Heart right ventricle (tissue), 16 donors: ENCODE measurements at places on chromosomes 6 and 20. TPM values are rescaled to one million over a fixed set of nuclear protein-coding genes. Genes with fewer than 3 reads are reported as not detected.

- no peak for DNase-seq
- H3K4me3 ChIP-seq = no peak overlapping the region
- H3K27me3 ChIP-seq = no peaks in the 10 kb centered on the region
Observed at GRCh38 chr6:96631248-96631647, 68.3 kb downstream of the FHL5 start.

- no peak overlapping the region for H3K4me3 ChIP-seq
- no peak for DNase-seq
- H3K4me1 ChIP-seq = no peaks in the 10 kb centered on the region
- H3K27ac ChIP-seq = no peak overlapping the region
Observed at GRCh38 chr6:18469536-18469935, 82.4 kb downstream of the RNF144B start.

GRCh38 chr20:18705910-18706309, 107.7 kb upstream of the SCP2D1 start:
- no peak for DNase-seq
- no peaks in the 10 kb centered on the region for H3K36me3 ChIP-seq
- peaks cover 3% of the 10 kb centered on the region for H3K4me1 ChIP-seq
- no peak overlapping the region for H3K27ac ChIP-seq

- no peaks in the 10 kb centered on the region for H3K27me3 ChIP-seq
- DNase-seq = no peak
- no peaks in the 10 kb centered on the region for H3K36me3 ChIP-seq
Observed at GRCh38 chr20:48332555-48332954, 495.2 kb downstream of the PREX1 start.

GRCh38 chr20:19815553-19815991, 57.5 kb downstream of the RIN2 start:
- H3K27ac ChIP-seq = peak overlapping the region; percentile 58
- H3K36me3 ChIP-seq = no peaks in the 10 kb centered on the region
- DNase-seq = peak; percentile 60
- no peaks in the 10 kb centered on the region for H3K27me3 ChIP-seq

GRCh38 chr20:916125-916799, at the start of gene ANGPT4:
TSS of gene ANGPT4 (minus strand) at chr20:916334. CDS start at chr20:916214, 120 bp downstream.
- no peak within 1 kb of the TSS for H3K4me3 ChIP-seq
- H3K4me1 ChIP-seq = peaks cover 10% of the 10 kb centered on the region
- H3K36me3 ChIP-seq = no peaks in the 10 kb centered on the region
- H3K27me3 ChIP-seq = no peaks in the 10 kb centered on the region

ATF6B gene
- total RNA-seq = 40.8 TPM

GSTA3 gene
- total RNA-seq = not detected
